Glomerular endothelial cell (primary cell): ENCODE measurements at places on chromosomes 7 and 10. TPM values are rescaled to one million over a fixed set of nuclear protein-coding genes. Genes with fewer than 3 reads are reported as not detected.

DNA sequence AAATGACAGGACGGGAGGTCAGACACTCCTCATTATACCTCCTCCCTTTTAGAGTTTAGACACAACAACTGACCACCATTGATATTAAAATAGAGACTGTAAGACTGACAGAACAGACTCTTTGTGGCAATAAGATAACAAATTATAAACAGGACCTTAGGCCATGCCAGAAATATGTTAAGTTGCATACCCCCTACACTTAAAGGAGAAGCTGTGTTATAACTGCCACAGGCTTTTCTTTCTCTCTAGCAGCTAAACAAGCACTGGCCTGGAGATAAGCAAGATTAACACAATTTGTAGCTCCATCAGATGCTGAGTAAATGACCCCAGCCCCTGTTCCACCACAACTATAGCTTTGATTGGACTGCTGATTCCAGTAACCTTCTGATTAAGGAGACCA, 10.5 kb upstream of the UNC5B start:
- DNase-seq: no peak

- DNase-seq: no peak
Observed at GRCh38 chr7:23662124-23662983, 17.6 kb upstream of the FAM221A start.

GRCh38 chr10:47082055-47082784, 171.0 kb downstream of the PTPN20 start:
- DNase-seq: no peak

GRCh38 chr10:18424200-18424599, 227.2 kb downstream of the NSUN6 start:
- no peak for DNase-seq

DNA sequence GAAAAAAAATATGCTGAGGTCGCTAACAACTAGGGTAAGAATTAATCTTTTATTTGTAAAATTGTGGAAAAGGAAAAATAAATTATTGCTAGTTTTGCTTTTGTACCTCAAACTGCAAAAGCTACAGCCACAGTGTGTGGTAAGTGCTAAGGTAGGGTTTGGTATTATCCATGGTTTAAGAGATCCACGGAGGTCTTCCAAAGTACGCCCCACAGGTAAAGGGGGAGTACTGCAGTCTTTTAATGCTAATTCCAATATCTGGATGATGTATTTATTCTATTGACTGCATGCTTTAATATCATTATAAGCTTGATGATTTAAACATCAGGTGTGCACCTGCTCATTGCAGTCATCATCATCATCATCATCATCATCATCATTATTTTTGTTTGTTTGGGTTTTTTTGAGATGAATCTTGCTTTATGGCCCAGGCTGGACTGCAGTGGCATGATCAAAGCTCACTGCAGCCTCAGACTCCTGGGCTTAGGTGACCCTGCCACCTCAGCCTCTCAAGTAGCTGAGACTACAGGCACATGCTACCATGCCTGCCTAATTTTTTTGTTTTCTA, 38.4 kb upstream of the BMS1 start:
- no peak for DNase-seq

- peak; percentile 27 for DNase-seq
Observed at GRCh38 chr10:59793919-59794318, 40.7 kb upstream of the MRLN start.

GRCh38 chr10:27628621-27629020, 117.0 kb downstream of the MKX start:
- DNase-seq: no peak

GRCh38 chr7:36155811-36156361, 2.8 kb downstream of the EEPD1 start:
- DNase-seq: no peak

DNA sequence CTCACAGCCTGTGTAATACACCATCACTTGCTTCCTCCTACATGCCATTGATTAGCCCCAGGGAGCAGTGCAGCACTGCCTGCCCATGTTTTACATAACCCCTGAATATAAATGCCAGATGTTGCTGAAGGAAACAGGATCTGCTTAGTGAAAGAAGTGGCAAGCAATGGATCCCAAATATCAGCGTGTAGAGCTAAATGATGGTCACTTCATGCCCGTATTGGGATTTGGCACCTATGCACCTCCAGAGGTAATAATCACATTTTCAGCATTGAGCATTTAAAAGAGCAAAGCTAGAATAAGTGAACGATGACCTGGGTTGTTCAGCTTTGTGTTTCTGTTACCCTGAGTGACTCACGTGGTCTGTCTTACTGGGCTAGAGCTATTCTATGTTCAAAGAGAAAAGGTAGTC, at the start of gene AKR1C4:
Gene AKR1C4 (plus strand): TSS at position 136 of the 412 bp plus-strand sequence. CDS start 31 bp downstream, at position 167.
- no peak for DNase-seq

- DNase-seq: no peak
Observed at GRCh38 chr10:122993797-122994336, 13.7 kb downstream of the PSTK start.

DNA sequence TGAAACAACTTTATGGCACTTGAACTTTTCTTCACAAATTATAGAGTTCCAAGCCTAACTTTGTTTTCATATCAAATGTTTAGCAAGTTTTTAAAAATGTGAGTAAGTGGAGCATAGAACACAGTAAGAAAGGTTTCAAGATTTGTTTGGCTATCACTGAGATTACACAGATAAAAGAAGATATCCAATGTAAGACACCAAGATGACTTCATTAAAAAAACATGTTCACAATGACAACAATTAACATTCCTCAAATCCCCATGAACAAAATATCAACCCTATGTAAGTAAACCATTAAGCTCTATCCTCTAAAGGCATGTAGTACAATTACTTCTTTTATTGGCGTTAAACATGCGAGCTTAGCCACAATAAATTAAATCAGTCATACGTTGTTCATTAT, 129.7 kb downstream of the RELN start:
- no peak for DNase-seq

DNA sequence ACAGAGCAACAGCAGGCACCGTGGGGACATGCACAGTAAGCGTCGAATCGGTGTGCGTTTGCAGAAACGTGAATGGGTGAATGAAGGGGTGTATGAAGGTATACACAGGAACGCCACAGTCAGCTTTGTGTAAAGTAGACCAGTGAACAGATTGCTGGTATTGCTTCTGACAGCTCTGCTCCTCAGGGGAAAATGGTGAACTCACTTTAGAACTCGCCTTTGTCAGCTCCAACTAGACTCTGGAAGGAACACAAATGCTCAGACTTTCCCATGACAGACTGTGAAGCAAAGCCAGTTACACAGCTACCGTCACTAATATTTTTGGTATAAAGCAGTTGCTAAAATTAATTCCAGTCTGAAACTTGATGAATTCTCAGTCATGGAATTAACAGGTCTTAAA, 78.9 kb downstream of the CUX1 start:
- no peak for DNase-seq

DNA sequence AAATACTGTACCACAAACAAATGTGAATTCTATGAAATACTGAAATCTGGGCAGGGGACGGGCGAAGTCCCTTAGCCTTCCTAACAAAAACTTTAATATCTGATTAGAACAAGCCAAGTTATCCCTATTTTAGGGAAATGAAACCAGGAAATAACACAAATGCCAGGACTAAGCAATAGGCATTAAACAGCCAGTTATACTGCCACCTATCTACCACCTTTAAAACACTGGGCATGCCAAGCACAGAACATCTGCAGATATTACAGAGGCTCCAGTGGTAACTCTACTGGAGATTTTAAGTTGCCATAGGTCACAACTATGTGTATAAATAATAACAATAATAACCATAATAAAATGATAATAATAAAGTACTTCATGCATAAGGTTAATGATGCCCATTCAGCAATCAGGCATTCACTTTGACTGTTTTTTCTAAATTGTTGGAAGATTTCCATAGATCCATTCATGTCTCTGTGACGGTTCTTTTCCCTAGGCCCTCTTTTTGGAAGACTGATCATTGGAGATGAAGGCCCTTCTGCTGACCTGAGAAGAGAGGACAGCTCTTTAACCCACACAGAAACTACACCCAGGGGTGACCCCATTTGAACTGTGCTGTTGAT, 195.7 kb downstream of the CACNA2D1 start:
- DNase-seq: no peak

- no peak for DNase-seq
Observed at GRCh38 chr10:98055841-98056516, 25.6 kb upstream of the CRTAC1 start.

GRCh38 chr10:21403256-21404015, 122.0 kb downstream of the SKIDA1 start:
- DNase-seq: no peak

GRCh38 chr7:44201813-44202212, 1.0 kb downstream of the YKT6 start:
- DNase-seq: no peak

DNA sequence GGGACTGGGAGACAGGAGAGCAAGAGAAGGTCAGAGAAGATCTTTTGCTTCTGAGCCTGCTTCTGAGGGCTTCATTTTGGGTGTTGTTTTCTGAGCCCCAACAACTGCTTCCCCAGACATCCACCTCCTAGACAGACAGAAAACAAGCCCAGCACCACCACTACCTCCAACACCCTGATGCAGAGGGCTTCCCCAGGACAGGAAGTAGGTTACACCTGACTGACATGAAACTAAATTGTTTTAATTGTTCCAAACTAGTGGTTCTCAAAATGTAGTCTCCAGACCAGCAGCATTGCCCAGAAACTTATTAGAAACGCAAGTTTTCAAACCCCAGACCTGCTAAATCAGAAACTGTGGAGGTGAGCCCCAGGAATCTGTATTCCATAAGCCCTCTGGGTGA, 163.6 kb upstream of the KMT2E start:
- no peak for DNase-seq

- no peak for DNase-seq
Observed at GRCh38 chr10:5618829-5619228, 47.6 kb downstream of the ASB13 start.

DNA sequence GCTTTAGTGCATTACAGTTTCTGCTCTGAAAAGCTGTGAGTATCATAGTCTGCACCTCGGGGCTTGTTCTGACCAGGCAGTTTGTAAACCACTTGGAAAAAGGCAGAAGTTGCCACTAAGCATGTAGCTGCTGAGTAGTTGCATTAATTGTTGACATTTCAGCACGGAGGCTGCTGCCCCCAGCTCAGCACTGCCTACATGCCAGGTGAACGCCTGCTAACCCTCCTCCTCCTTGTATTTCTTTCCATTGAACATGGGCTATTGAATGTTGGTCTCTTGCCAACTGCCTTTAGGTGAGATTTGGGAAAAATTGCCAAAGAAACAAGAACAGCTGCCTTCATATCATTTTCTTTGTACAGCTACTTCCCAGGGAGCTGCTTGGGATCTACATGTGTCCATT, 164.2 kb downstream of the RAPGEF5 start:
- DNase-seq: no peak

DNA sequence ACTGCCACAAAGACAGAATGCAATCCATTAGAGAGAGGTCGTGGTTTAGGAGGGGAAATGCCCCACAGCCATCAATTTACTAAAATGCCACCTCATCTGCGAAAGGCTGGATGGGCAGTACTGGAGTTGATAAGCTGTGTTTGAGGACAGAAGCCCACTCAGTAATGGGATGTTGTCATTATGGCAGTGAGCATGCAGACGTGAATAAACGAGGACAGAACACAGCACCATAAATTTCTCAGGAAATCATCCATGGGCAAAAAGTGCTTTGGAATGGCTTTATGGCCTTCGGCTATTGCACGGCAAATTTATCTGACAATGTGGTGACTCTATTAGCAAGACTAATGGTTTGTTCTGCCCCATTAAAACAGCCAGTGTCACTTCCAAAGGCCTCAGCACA, 15.9 kb upstream of the C10orf53 start:
- DNase-seq: no peak

- DNase-seq: no peak
Observed at GRCh38 chr10:80195046-80195574, 10.2 kb downstream of the ANXA11 start.

DNA sequence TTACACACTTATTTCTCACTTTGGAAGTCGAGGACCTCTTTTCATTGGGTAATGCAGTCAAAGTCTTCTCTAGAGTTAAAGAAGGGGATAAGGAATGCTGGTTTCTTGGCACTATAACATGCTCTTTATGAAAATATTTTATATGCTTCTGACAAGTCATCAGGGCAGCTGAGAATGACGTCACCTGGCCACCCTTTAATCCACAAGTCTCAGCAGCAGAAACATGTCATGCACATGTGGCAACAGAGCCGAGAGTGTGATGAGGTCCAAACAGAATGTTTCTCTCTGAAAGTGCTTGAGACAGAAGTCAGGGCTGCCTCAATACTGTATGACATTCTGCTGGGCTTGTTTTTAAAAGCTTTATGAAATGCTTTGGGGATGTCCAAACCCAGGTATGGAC, 63.5 kb upstream of the C10orf90 start:
- no peak for DNase-seq

DNA sequence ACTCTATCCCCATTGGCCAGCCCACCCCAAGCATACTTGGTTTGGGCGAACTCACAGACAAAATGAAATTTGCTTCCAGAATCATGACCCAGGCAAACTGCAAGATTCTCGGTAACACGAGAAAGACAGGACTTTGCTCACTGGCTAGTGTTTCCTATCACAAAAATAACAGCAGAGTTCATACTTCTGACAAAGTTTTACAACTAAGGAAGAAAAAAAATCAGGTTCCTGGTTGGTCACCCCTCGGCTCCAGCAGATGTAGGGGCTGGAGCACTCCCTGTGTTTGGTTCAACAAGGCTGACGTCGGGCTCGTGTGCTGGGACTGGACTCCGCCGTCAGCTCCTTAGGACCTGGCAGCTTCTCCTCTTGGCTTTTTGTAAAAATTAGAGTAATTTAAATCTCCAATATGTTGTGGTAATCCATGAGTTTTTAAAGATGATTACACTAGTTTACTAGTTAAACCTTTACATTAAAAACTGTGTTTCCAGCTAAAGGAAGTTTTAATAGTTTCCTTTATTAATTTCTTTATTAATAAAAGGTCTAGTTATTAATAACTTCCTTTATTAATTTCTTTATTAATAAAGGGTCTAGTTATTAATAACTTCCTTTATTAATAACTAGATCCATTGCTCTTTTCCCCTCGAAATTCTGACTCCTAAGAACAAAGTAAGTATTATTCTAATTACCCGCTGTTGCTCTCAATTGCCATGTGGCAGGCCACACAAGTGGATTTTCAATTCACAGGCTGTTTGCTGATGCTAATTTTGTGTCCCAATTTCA, 115.6 kb upstream of the RNF32 start:
- DNase-seq: no peak

- no peak for DNase-seq
Observed at GRCh38 chr7:71364551-71364950, 232.6 kb downstream of the GALNT17 start.

KIAA1549 gene
- total RNA-seq: 7.8 and 8.7 TPM in 2 replicates

LIPJ gene
- total RNA-seq: not detected in 2 replicates

MMD2 gene
- not detected in 2 replicates for total RNA-seq

AGMO gene
- not detected in 2 replicates for total RNA-seq

ZP3 gene
- total RNA-seq: 1.1 and 4.0 TPM in 2 replicates

SEMA3A gene
- total RNA-seq: 6.6 and 7.2 TPM in 2 replicates

DKK1 gene
- total RNA-seq: 22.0 and 33.0 TPM in 2 replicates

LIPK gene
- total RNA-seq: not detected in 2 replicates

SPOCK2 gene
- 0.41 and 3.9 TPM in 2 replicates for total RNA-seq

RAMP3 gene
- not detected in 2 replicates for total RNA-seq

PSD gene
- 0.15 and 0.35 TPM in 2 replicates for total RNA-seq

SCIN gene
- total RNA-seq: 0.35 and 0.58 TPM in 2 replicates

KRIT1 gene
- total RNA-seq: 35.8 and 56.1 TPM in 2 replicates
